SW480 (cell line): ENCODE measurements at places on chromosomes 6 and 20.

DNA sequence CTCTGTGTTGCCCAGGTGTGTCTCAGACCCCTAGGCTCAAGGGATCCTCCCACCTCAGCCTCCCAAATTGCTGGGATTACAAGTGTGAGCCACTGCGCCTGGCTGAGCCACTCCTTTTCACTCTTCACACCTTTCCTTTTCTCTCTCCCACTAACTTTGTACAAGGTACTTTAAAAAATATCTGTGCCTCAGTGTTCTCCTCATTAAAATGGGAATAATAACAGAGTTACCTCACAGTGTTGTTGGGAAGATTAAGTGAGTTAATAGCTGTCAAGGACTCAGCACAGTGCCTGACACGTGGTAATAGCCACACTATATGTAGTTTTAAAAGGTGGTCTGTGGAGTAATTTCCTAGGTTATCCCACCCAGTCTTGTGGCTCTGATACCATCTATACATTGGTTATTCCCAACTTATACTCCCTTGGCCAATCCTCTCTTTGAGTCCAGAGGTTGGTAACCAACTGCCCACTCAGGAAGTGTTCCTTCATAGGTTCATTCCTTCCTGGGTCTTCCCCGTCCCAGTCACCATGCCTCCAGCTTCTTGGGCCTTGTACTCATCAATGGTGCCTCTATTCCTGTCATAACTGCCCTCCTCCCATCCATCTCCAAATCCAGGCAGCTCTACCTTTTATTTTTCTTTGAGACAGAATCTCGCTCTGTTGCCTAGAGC lies 78.6 kb upstream of the NAA20 start:
- DNase-seq: no peak

DNA sequence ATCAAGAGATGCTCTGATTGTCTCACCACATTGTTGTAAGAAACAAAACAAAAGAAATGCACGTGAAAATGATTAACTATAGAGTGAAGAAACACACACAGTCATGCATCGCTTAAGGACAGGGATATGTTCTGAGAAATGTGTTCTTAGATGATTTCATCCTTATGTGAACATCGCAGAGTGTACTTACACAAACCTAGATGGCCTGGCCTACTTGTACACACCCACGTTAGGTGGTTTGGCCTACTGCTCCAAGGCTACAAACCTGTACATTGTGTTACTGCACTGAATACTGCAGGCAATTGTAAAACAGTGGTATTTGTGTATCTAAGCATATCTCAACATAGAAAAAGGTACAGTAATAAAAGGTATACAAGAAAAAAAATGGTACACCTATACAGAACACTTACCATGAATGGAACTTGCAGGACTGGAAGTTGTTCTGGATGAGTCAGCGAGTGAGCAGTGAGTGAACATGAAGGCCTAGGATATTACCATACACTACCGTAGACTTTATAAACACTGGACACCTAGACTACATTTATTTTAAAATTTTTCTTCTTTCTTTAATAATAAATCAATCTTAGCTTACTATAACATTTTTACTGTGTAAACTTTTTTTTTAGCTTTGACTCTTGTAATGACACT lies 48.6 kb downstream of the FKBP5 start:
- no peak for DNase-seq

GRCh38 chr6:43810965-43811732 lies 41.1 kb downstream of the VEGFA start:
- DNase-seq: no peak

DNA sequence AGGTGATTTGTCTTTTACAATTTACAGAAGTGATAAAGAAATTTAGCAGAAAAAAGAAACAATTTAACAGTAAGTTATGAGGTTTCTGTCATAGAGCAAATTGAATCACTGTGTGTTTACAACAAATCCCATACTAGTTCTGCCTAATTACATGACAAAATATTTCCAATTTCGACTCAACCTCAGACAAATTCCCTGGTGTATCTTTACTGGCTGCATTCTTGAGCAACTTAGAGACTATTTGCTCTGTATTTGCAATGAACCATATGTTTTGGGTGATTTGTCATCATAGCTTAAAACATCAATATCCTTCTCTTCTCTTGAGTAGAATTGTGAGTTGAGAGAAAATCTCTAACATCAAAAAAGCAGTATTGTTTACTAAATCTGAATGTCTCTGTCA lies 128.7 kb downstream of the SIM1 start:
- no peak for DNase-seq

GRCh38 chr6:159608961-159609651 lies 83.9 kb downstream of the SOD2 start:
- DNase-seq: peak; percentile 13

GRCh38 chr20:43739148-43739749 lies 12.4 kb upstream of the GTSF1L start:
- no peak for DNase-seq

GRCh38 chr6:118746825-118747174 lies 95.4 kb upstream of the CEP85L start:
- no peak for DNase-seq

GRCh38 chr6:72620871-72621290 lies 983 bp upstream of the KCNQ5 start:
- DNase-seq: no peak

DNA sequence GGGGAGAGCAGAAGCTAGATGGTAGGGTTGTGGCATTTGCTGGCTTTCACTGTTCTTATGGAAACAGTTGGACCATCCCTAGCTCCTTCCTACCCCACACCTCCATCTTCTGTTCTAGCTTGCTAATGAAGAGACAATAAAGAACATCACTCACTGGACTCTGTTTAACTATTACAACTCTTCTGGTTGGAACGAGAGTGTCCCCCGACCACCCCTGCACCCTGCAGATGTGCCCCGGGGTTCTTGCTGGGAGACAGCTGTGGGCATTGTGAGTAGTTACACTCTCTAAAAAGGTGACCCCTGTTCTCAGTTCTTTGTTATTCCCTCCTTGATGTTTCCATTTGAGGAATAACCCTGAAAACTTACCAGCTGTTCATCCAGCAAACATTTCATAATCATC lies 40.4 kb upstream of the NOP56 start:
- no peak for DNase-seq

GRCh38 chr6:159106627-159107241 lies 61.9 kb upstream of the TAGAP start:
- DNase-seq: peak; percentile 11

- DNase-seq: no peak
These were observed 33.6 kb downstream of the RPRD1B start for GRCh38 chr20:38066969-38067716.

DNA sequence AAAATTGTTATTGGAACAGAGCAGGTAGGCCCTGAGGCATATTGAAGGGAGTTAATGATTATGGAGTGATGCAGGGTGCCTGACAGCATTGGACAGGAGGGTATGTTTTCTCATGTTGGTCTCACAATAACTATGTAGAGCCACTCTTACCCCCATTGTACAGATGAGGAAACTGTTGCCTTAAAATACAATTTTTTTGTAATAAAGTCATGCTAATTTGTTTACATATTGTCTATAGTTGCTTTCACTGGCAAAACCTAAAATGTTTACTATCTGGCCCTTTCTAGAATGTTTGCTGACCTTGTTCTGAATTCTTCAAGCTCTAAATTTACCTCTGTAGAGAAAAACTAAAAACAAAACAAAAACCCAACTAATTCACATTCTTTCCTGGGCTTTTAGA lies 5.7 kb downstream of the ACOT8 start:
- DNase-seq: no peak

GRCh38 chr6:71209626-71210025 lies 79.0 kb upstream of the OGFRL1 start:
- no peak for DNase-seq

DNA sequence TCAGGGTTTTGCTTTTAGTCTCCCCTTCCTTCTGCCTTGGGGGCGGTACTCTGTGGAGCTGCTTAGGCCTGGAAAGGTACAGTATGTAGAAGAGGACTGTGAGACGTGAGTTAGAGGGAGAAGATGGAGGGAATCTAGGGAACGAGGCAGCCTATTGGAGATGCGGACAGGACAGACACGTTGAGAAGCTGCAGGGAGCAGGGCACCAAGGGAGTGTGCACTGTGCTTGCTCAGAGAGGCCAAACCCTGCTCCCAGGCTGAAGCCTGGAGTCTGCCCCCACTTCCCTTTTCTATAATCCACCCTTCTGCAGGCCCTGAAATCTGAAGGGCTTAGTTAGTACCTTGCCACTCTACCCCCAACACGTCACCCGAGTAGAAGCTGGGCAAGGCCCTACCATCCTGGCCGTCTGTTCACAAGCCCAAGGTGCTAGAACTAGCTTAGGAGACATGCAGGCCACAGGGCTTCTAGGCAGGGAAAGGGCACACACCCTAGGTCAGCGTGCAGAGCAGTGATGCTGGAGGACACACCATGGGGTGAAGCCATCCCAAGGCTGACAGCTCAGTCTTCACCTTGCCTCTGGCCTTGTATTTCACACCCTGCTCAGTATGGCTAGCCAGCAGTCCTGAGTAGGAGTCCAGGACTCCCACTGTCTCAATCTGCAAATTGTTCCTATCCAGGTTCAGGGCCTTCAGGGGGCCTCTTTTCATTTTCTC lies 6.9 kb downstream of the TP53INP2 start:
- DNase-seq: no peak

DNA sequence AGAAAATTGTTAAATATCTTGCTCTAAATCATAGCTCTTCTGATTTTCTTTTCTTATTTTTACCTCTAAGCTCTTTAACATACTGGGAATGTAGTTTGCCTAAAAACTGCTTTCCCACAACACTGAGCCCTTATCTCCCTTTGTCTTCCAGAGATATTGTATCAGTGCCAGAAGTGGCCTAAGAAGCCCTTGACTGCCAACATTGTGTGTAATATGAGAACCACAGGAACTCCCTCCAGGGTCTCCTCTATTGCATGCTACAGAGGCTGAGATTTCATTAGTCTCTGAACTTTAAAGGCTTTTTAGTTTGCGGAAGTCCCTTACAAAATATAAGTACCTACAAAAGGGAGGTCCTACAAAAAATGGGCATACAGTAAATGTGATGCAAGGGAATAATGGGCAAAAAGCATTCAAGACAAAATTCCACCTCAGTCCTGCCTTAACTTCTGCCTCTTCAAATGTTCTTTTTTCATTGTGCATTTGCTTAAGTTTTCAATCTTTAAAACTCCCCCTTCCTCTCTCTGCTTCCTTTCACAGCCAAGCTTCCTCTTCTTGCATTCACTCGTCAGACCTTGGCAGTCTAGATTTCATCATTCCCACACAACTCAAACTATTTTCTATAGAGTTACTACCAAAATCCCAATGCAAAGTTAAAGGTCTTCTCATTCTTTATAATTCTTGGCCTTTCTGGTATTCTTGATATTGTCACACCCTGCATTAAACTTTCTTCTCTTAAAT lies 76.5 kb downstream of the ADGRG6 start:
- DNase-seq: no peak
